Metanephros (tissue), 2 donors: ENCODE measurements at places on chromosomes 3 and 15. TPM values are rescaled to one million over a fixed set of nuclear protein-coding genes. Genes with fewer than 3 reads are reported as not detected.

The BTLA gene
- total RNA-seq: 0.23 TPM

The PRICKLE2 gene
- 50.5 TPM for total RNA-seq

The CASR gene
- total RNA-seq: 24.4 TPM

The SPTBN5 gene
- total RNA-seq: 1.4 TPM
